Left renal pelvis (tissue), 4 donors: ENCODE measurements at places on chromosomes 3 and 15. TPM values are rescaled to one million over a fixed set of nuclear protein-coding genes. Genes with fewer than 3 reads are reported as not detected.
A peak's percentile ranks its signal among the peaks of the same experiment; 100 is the strongest.

- no peak for DNase-seq
Measured at GRCh38 chr3:169781209-169781855, 8.1 kb downstream of the MYNN start.

DNA sequence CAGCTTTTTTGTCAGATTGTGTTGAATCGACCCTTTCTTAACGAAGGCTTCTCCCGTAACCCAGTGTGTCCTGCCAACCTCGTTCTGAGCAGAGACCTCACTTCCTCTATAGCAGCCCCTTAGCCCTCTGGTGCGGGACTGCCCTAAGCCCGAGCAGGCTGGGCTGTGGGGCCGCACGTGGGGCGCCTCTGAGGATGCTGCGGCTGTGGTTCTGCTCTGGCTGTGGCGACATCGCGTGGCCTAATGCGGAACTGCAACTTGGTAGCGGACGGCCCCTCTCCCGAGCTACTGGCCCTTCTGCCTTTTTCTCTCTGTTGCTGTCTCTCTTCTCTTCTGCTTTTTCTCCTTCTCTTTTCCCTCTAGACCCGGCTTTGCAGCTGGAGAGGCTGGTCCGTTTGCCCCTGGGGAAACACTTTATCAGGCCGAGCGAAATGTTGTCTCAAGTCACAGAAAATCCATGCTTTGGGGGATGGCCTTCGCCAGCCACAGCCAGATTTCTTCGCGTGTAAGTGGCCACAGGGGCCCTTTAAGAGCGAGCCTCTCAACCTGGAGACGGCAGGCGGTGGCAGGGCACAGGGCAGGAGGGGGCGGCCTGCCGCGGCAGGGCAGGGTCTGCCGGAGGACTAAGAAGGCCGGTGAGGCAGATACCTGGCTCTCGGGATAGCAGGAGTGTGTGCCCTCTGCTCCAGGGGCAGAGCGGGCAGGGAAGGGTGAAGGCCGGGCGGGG lies 19.4 kb upstream of the KIF23 start:
- peak; percentile 69 for DNase-seq

DNA sequence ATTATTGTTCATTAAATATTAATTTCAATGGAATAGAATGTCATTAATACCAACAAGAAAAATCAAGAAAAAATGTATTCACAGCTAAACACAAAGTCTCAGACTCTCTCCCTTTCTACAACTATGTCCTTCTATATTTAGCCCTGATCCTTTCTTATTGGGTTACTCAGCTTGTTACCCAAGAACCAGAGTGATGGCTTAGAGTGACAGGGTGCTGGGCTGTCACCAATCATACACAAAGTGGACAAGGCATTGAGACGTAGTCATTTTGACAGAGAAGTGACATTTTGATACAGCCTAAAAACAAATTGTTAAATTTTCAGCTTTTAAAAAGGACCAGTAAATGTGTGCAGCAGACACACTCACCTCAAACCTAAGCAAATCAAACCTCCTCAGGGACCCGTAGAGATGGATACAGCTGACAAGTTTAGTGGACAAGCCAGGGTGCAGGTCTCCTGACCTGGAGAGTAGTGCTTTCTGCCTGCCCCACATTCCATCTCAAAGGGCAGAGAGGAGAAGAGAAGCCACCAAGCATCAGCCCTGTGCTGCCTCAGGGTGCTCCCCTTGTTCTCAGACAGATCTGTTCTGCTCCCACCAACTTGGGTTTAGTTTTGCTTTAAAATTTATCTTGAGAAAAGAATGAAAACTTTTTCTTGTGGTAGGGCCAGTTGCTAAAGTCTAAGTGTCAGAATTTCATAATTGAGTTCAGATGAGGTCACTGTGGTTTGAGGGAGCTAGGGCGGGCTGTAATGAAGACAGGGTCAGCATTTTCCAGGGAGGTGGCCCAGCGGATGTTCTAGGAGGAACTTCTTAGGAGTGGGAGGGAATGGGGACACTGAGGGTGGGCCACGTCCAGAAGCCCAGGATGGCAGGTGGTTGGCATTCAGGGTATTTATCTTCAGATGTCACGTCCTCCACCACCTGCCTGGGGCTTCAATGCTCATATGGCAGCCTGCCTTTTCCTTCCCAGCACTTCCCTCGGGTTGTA lies 136.5 kb upstream of the TBL1XR1 start:
- no peak for DNase-seq

GRCh38 chr3:195023576-195023975 lies 247.4 kb downstream of the XXYLT1 start:
- no peak for DNase-seq

GRCh38 chr15:76075046-76075445 lies 15.3 kb downstream of the TMEM266 start:
- no peak for DNase-seq

GRCh38 chr15:84947947-84948830 lies 33.5 kb upstream of the PDE8A start:
- no peak for DNase-seq

DNA sequence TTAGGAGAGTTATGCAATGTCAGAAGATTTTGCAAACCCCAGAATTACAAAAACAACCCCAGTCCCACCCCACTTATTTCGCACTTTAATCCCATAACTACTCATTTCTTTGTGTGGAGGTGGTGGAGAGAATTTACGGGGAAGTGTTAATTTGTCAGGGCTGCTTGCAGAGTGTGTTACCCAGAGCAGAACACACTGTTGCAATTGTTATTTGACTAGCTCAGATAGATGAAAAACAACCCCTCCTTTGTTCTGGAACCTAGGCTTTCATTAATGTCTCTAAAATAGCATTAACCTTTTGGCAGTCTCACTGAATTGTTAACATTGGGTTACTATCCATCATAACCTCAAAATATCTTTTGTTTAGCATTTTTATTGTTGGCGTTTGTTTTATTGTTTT lies 55.8 kb upstream of the MINAR1 start:
- no peak for DNase-seq

- DNase-seq, result no peak
Measured at GRCh38 chr15:97981058-97981457, 20.6 kb downstream of the ARRDC4 start.

- no peak for DNase-seq
Measured at GRCh38 chr3:25604107-25604805, 60.5 kb downstream of the TOP2B start.

DNA sequence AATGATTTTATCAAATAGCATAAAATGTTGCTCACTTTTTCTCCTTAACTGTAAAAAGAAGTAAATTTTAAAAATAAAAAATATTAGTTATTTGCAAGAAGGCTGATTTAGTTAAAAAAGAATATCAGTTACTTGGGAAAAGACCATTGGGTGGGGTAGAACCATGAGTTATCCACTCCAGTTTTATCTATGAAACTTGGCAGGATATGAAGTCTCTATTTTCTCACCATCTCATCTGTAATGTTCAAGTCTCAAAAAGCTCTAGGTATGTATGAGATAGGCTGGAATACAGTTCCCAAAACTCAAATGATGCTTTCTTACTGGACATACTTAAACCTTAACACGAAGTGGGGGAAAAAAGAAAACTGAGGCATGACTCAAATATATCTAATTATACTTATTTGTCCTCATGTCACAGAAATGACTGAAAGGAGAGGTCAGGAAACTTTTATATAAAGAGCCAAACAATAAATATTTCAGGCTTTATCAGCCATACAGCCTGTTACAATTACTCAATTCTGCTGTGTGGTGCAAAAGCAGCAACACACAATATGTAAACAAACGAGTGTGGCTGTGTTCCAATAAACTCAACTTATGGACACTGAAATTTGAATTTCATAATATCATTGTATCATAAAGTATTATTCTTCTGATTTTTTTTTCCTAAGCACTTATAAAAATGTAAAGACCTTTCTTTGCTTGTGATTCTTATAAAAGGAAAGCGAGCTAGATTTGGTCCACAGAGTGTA lies 131.8 kb downstream of the TBL1XR1 start:
- no peak for DNase-seq

DNA sequence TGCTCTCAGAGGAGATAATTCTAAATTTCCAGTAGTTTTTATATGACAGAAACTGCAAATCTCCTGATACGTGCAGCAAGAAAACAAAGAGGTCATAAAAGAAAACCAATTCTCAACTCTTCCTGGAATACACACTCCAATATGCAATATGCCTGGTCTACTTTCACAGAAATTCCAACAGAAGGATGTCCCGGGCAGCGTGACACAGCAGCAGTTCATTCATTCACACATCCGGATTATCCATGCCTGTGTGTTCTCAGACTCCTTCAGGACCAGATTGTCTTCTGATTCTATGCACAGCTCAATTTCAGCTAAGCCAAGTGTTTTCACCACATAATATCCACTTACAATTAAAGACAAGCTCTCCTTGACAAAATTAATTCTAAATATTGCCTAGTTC lies 64.3 kb downstream of the FBN1 start:
- no peak for DNase-seq

GRCh38 chr3:64445109-64445943 lies 220.1 kb upstream of the PRICKLE2 start:
- DNase-seq, result no peak

DNA sequence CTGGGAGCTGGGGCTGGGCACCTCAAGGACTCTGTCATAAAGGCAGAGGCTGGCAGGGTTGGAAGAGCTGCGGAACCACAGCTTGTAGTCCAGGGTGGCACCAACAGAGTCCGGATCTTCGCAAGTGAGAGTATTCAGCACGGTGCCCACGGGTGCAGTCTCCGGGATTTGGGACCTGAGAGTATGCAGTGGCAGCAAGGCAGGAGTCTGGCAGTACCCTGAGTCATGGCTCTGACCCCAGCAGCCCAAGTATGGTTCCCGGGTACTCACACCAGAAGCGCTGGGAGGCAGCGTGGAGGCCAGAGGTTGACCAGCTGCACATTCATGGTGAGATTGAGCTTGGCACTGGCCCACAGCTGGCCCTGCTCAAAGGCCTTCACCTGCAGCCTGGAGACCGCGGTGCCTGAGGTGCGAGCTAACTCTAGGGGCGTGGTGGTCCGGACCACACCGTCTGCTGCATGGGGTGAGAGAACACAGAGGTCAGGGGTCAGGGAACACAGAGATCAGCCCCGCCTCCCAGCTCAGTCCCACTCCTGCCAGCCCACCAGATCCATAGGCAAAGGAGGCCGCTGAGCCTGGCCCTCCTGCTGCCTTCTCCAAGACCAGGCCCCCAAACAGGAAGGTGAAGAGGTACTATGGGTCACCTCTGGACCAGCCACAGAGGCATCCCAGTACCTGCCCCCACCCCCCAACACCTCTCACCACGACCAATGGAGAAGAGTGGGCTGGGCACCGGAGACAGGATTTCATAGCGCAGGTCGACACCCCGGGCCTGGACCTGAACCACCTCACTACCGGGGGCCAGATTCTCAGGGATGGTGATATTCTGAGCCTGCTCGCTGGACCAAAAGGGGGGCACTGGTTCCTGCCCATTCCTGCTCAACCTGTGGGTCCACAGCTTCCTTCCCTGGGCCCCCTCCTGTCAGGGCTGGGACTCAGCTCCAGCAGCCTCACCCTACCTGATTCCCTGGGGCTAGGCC lies 4.5 kb downstream of the CDHR4 start:
- no peak for DNase-seq

DNA sequence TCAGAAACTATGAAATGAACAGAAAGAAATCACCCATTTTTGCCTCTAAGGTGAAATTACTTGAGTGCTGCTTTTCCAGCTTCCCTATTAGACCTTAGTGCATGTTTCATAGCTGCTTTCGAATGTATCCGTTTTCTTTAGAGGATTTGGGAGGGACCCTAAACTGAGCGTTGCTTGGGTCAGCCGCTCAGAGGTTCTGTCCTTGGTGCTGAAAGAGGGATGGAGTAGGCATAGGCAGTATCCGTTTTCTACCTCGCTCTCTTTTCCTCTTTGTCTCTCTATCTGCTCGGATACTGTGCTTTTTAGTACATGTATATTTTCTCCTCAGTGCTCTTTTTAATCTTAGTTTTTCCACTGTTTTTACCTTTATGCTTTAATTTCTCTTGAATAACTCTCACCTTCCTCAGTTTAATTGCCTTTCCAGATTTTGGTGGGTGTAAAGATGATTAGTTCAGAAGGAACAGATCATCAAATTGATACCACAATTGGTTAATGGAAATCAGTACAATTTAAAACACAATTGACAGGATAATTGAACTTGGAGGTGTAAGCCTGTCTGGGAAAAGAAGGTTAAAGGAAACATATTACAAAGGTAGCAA lies at the start of gene DRD3:
DRD3 (minus strand) TSS at position 283 of the 599 bp plus-strand sequence. CDS start 7,060 bp downstream, outside the sequence.
- peak; percentile 53 for DNase-seq

- DNase-seq, result no peak
Measured at GRCh38 chr3:71903936-71904335, 119.0 kb upstream of the PROK2 start.

- no peak for DNase-seq
Measured at GRCh38 chr3:61610316-61610715, 48.9 kb downstream of the PTPRG start.

DNA sequence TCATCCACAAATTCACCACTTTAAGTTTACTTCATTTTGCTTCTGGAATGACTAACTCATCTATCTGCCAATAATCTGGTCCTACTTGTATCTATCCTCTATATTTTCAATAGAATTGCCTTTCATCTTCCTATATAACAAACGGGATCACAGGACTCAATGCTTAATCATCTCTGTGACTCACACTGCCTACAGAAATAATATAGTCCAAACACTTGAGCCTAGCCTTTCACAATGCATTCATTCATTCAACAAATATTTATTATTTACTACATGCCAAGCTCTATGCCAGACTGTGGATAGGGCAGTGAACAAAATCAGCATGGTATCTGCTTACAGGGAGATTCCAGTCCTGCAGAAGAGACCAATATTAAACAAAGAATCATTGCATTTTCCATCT lies 16.6 kb upstream of the AGTR1 start:
- DNase-seq, result no peak

- DNase-seq, result no peak
Measured at GRCh38 chr15:93553167-93553935, 464.3 kb upstream of the RGMA start.

PLOD2 gene
- 137 TPM for polyA plus RNA-seq

TRPM1 gene
- polyA plus RNA-seq, result 0.27 TPM

MYL3 gene
- polyA plus RNA-seq, result 23.7 TPM

TMEM212 gene
- polyA plus RNA-seq, result 0.09 TPM

TMC3 gene
- polyA plus RNA-seq, result 0.21 TPM

CCR9 gene
- not detected for polyA plus RNA-seq

PROK2 gene
- not detected for polyA plus RNA-seq

HHLA2 gene
- 13.3 TPM for polyA plus RNA-seq

WDR93 gene
- polyA plus RNA-seq, result 2.2 TPM

A4GNT gene
- polyA plus RNA-seq, result 0.12 TPM

TTC21A gene
- polyA plus RNA-seq, result 6.7 TPM

LYZL4 gene
- polyA plus RNA-seq, result not detected

TGM4 gene
- polyA plus RNA-seq, result 0.10 TPM

FOXB1 gene
- not detected for polyA plus RNA-seq

OR5K2 gene
- polyA plus RNA-seq, result 0.29 TPM

SLC12A1 gene
- 433 TPM for polyA plus RNA-seq
